ENCODE measurements at places on chromosomes 16 and 17.

GRCh38 chr17:37054894-37055293 lies 106.1 kb downstream of the AATF start:
- no peak for DNase-seq
- H3K27me3 ChIP-seq = no peaks in the 10 kb centered on the region
- no peak overlapping the region for H3K4me3 ChIP-seq
- H3K27ac ChIP-seq = no peak overlapping the region

- H3K4me3 ChIP-seq = no peak overlapping the region
- H3K27me3 ChIP-seq = no peaks in the 10 kb centered on the region
- H3K36me3 ChIP-seq = no peaks in the 10 kb centered on the region
Measured at GRCh38 chr16:53822936-53823529, 119.1 kb downstream of the FTO start.

DNA sequence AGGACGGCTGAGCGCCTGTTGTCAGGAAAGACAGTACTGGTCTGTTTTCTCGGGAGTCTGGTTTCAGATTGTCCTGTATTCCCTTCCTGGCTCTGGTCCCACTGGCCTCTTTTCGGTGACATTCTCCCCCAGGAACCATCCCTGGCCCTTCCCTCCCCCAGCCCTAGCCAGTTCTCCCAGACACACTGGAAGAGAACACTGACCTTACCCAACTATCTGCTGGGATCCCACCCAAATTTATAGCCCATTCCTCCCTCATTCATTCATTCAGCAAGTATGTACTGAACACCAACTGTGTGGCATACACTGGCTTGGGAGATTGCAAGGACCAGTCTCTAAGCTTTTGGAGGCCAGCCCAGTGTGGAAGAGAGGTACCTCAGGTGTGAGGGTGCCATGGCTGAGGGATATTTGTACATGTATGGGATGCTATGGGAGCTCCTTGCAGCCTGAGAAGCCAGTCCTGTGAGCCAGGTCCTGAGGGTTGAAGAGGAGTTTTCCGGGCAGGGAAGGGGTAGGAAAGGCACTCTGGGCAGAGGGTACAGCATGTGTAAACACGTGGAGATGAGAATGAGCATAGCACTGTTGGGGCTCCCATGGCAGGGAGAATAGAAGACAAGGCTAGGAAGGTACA lies 5.2 kb downstream of the RND2 start:
- H3K27me3 ChIP-seq = peaks cover 4% of the 10 kb centered on the region
- H3K4me1 ChIP-seq = no peaks in the 10 kb centered on the region
- no peak for DNase-seq

DNA sequence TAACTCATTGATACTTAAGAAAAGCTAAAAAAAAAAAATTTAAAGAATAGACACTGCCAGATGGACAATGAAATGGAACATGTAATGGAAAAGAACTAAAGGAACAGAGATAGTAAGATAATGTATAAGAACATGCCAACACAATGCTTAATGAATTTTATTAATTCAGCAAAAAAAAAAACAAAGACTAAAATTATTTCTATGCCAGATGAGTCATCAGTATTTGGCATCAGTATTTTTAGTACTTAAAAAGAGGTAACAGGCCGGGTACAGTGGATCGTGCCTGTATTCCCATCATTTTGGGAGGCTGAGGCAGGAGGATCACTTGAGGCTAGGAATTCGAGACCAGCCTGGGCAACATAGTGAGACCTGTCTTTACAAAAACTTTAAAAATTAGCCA lies 168.5 kb downstream of the CYB561 start:
- no peaks in the 10 kb centered on the region for H3K36me3 ChIP-seq
- DNase-seq = no peak
- no peak overlapping the region for H3K4me3 ChIP-seq
- peaks cover 12% of the 10 kb centered on the region for H3K4me1 ChIP-seq

- DNase-seq = peak; percentile 6
- no peak overlapping the region for H3K4me3 ChIP-seq
- H3K27ac ChIP-seq = no peak overlapping the region
- no peaks in the 10 kb centered on the region for H3K36me3 ChIP-seq
Measured at GRCh38 chr17:83180264-83180995, 101.0 kb downstream of the METRNL start.

DNA sequence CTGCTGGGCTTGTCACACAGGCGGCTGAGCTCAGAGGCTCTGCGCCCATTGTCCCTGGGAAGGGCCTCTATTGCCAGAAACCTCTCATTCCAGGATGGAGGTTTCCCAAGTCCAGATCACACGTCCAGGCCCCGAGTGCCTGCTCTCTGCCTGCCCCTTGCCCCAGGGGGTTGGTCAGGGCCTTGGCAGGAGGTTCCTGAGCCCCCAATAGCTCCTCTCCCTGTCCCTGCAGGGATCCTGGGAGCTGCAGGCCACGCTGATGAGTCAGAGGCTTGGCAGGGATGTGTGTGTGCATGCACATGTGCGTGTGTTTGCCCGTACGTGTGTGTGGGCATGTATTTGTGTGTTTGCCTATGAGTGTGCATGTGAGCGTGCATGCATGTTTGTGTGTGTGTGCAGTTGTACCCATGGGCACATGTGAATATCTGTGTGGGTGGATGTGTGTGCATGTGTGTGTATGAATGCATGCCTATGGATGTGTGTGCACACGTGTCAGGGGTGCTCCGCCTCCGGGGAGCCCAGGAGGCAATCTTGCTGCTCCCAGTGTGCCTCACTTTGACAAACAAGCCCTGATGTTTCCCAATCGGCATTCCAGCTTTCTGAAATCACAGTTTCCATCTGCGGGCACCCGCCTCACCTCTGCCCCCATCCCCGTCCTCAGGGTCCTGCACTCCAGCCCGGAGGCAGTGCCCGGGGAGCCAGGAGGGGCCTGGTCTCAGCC lies 98.4 kb upstream of the GSE1 start:
- H3K27ac ChIP-seq = no peak overlapping the region
- no peaks in the 10 kb centered on the region for H3K27me3 ChIP-seq
- no peak for DNase-seq
- H3K4me3 ChIP-seq = no peak overlapping the region
- H3K4me1 ChIP-seq = no peaks in the 10 kb centered on the region

- peak within 1 kb of the TSS; percentile 89 for H3K27ac ChIP-seq
- peaks cover 38% of the 10 kb centered on the region for H3K36me3 ChIP-seq
- peak within 1 kb of the TSS; percentile 83 for H3K4me3 ChIP-seq
- DNase-seq = peak; percentile 84
- H3K27me3 ChIP-seq = no peaks in the 10 kb centered on the region
Measured at GRCh38 chr16:3717235-3718018, at the start of gene TRAP1. Gene TRAP1, minus strand, starts transcription at chr16:3717524. Its CDS starts 16 bp downstream, at chr16:3717508.

DNA sequence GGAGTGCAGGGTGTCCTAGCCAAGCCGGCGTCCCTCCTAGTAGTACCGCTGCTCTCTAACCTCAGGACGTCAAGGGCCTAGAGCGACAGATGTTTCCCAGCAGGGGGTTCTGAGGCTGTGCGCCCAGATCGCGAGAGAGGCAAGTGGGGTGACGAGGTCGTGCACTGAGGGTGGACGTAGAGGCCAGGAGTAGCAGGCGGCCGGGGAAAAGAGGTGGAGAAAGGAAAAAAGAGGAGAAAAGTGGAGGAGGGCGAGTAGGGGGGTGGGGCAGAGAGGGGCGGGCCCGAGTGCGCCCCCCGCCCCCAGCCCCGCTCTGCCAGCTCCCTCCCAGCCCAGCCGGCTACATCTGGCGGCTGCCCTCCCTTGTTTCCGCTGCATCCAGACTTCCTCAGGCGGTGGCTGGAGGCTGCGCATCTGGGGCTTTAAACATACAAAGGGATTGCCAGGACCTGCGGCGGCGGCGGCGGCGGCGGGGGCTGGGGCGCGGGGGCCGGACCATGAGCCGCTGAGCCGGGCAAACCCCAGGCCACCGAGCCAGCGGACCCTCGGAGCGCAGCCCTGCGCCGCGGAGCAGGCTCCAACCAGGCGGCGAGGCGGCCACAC lies at the start of gene MMP2:
Gene MMP2, plus strand, starts transcription at position 372 of the 603 bp plus-strand sequence. CDS start 282 bp downstream, outside the sequence.
- H3K27ac ChIP-seq = no peak within 1 kb of the TSS
- no peaks in the 10 kb centered on the region for H3K36me3 ChIP-seq
- DNase-seq = no peak

GRCh38 chr17:67834634-67835033 lies 9.3 kb downstream of the BPTF start:
- H3K4me1 ChIP-seq = peaks cover 44% of the 10 kb centered on the region
- no peak overlapping the region for H3K27ac ChIP-seq
- H3K36me3 ChIP-seq = peaks cover 25% of the 10 kb centered on the region

DNA sequence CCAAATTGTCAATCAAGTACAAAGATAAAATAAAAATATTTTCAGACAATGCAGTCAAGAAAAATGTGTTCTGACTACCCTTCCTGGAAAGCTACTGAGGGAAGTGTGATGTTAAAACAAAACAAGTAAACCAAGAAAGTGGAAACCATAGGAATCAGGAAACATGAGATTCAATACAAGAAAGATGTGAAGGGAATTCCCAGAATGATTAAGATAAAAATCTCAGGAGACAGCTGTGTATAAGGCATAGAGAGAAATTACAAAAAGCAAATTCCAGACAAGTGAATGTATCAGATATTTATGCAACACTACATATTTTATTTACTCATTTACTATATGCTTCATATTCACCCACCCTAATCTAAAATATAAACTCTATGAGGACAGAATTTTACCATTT lies 32.2 kb downstream of the TRIM37 start:
- no peaks in the 10 kb centered on the region for H3K27me3 ChIP-seq
- peaks cover 54% of the 10 kb centered on the region for H3K36me3 ChIP-seq
- no peak overlapping the region for H3K4me3 ChIP-seq

GRCh38 chr17:75824666-75825065 lies 19.5 kb downstream of the UNC13D start:
- peaks cover 7% of the 10 kb centered on the region for H3K4me1 ChIP-seq
- H3K27me3 ChIP-seq = no peaks in the 10 kb centered on the region
- peaks cover 41% of the 10 kb centered on the region for H3K36me3 ChIP-seq
- H3K27ac ChIP-seq = peak overlapping the region; percentile 38

DNA sequence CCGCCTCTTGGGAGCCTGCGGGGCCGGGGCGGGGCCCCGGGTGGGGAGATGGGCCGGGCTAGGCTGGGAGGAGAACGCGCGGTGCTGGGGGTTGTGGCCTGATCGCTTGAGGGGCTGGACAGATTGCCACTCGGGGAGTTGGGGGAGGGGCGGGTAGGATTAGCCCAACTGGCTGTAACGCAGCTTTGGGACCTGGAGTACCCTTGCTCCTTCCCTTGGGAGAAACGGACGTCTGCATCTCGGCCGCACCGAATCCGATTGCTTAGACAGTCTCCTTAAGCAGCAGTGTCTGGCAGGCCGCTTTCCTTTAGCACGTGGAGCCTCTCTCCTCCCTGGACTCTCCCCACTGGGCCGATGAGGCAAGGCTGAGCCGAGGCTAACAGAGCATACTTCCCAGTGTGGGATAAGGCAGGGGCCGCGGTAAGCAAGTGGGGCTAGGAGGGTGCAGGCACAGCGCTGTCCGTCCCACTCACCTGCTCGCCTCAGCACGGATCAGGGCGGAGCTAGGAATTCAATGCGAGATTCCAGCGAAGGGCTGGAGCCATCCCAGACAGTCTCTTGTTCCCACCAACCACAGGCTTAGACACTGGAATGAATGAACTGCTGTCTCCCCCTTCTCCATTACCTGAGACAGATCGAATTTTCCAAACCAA lies 540 bp upstream of the ACLY start:
- H3K27me3 ChIP-seq = no peaks in the 10 kb centered on the region
- DNase-seq = no peak
- peak overlapping the region; percentile 89 for H3K27ac ChIP-seq
- H3K4me1 ChIP-seq = peaks cover 30% of the 10 kb centered on the region
- peaks cover 24% of the 10 kb centered on the region for H3K36me3 ChIP-seq

GRCh38 chr17:28928061-28928460 lies 23.3 kb downstream of the PHF12 start:
- no peaks in the 10 kb centered on the region for H3K27me3 ChIP-seq
- no peak for DNase-seq
- H3K27ac ChIP-seq = peak overlapping the region; percentile 43
- H3K4me1 ChIP-seq = peaks cover 47% of the 10 kb centered on the region
- no peak overlapping the region for H3K4me3 ChIP-seq

GRCh38 chr17:19247473-19247872 lies 10.3 kb downstream of the EPN2 start:
- H3K27me3 ChIP-seq = peaks cover 11% of the 10 kb centered on the region
- no peaks in the 10 kb centered on the region for H3K4me1 ChIP-seq
- no peak for DNase-seq
- H3K27ac ChIP-seq = no peak overlapping the region

DNA sequence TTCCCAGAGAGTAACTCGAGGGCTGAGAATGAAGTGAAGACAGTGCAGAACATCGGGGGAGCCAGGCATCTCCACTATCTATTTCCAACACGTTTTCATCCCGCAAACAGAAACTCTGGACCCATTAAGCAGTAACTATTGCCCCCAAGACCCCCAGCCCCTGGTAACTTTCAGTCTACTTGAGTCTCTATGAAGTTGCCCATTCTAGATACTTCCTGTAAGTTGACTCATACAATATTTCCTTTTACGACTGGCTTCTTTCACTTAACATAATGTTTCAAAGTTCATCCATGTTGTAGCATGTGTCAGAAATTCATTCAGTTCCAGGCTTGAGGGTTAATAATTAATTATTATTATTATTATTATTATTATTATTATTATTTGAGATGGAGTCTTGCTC lies 19.5 kb downstream of the MYO15B start:
- no peaks in the 10 kb centered on the region for H3K4me1 ChIP-seq
- no peaks in the 10 kb centered on the region for H3K27me3 ChIP-seq
- no peak overlapping the region for H3K4me3 ChIP-seq
- no peak overlapping the region for H3K27ac ChIP-seq
- H3K36me3 ChIP-seq = no peaks in the 10 kb centered on the region

DNA sequence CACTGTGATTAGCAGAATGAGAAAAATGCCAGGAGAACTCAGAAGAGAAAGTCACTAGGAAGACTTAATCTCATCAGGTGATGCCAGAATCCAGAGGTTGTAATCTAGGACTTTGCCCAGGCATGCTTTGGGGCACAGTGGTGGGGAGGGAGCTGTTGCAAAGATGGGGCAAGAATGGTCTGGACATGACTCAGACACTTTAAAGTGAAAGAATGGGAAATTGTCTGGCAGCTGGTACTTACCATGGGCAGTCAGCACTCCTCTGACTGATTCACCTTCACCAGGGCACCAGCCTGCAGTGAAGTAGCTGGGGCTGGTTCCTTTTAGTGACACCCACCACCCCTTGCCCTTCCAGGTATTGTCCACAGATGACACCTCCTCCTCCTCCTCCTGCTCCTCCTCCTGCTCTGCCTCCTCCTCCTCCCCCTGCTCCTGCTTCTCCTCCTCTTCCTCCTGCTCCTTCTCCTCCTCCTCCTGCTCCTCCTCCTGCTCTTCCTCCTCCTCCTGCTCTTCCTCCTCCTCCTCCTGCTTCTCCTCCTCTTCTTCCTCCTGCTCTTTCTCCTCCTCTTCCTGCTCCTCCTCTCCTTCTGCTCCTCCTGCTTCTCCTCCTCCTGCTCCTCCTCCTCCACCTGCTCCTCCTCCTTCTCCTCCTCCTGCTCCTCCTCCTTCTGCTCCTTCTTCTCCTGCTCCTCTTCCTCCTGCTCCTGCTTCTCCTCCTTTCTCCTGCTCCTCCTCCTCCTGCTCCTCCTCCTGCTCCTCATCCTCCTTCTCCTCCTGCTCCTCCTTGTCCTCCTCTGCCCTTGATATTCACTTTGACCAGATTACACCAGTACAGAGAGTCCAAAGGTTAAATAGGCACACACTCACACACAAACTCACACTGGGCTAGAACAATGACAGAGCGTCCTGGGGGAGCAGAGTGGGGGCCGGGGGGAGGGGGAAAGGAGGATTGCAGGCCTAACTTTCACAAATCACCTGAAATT lies at the start of gene CHD9NB:
Gene CHD9NB, minus strand, starts transcription at position 379 of the 983 bp plus-strand sequence. CDS start 8,739 bp downstream, outside the sequence.
- no peak within 1 kb of the TSS for H3K27ac ChIP-seq
- H3K4me3 ChIP-seq = peak within 1 kb of the TSS; percentile 7
- H3K27me3 ChIP-seq = no peaks in the 10 kb centered on the region
- H3K4me1 ChIP-seq = peaks cover 33% of the 10 kb centered on the region
- no peaks in the 10 kb centered on the region for H3K36me3 ChIP-seq

Data from activated T-helper 2 cell treated with anti-CD3 and anti-CD28 coated beads, Interferon-gamma antibody, Interleukin-2, Interleukin-4, amounts not matched to agents 10 μg/mL and 5 μg/mL and 100 μg/mL, durations not matched to agents 14 hours and 24 hours and 36 hours (primary cell).